ENCODE measurements at places on chromosomes 12 and 14.

DNA sequence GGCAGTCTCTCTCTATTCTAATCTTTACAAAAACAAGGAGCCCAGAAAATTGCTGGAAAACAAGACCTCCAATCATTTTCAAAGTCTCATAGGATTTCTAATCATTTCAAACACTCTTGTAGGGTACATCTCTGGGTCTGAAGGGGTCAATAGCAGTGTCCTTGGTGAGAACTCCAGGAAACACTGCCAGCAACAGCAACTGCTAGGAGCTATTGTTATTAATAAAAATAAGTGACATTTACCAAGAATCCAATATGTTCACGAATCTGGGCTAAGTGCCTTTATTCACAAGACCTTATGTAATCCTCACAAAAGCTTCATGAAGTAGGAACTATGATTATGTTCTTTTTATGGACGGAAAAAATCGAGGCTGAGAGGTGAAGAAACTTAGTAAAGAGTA, 72.8 kb downstream of the TTC7B start:
- DNase-seq = no peak

DNA sequence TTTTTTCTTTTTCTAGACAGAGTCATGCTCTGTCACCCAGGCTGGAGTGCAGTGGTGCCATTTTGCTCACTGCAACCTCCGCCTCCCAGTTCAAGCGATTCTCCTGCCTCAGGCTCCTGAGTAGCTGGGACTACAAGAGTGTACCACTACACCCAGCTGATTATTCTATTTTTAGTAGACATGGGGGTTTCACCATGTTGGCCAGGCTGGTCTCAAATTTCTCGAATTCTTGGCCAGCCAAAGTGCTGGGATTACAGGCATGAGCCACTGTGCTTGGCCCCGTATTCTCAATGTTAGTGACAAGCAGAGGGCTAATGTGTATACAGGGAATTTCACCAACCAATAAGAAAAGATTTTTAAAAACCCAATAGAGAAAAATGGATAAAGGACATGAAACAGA, 8.4 kb downstream of the PLBD2 start:
- no peak for DNase-seq

DNA sequence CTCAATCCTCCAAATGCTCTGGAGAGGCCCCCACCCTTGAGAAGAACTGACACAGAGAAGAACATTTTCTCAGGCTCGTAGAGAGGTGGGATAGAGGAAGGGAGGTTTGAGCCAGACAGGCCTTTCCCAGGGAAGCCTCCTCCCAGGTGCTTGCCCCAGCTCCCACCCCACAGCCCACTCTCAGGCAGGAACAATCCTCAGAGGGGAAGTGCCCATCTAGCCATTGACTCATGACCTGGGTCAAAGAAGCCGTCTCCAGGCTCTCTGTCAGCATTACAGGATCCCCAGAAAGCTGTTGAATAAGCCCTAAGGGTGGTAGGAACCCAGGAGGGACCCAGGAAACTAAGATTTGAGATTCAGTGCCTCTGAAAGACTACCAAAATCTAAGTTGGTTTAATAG, 3.8 kb downstream of the AQP6 start:
- no peak for DNase-seq

- no peak for DNase-seq
Observed at GRCh38 chr14:81946834-81947798, 413.5 kb upstream of the SEL1L start.
